ENCODE measurements at places on chromosomes 4 and X.
A peak's percentile ranks its signal among the peaks of the same experiment; 100 is the strongest.

DNA sequence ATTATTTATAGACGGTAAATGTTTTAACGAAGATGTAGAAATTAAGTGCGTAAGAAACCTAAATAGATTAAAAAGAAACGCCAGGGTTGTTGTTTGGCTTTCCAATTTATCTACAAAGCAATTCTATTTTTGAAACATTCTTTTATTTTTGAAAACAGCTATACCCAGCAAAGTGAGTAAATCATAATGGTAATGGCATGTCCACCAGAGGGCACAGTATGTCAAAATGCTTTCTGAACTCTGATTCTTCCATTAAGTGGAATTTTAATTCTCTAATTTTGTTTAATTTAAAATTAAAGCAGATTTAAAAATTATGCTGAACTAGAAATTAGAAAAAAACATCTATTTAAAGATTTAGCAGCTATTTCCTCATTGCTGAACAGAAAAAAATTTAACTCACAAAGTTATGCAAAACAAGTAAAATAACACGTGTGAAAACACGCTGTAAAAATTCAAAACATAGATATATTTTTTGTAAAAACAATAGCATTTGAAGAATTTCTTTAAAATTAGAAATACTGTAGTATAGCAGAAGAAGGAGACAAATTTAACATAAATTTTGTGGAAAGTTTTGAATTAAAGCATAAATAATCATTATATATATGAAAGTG lies 26.5 kb downstream of the RASSF6 start:
- DNase-seq, result no peak

GRCh38 chr4:15164571-15164970 lies 162.3 kb downstream of the CPEB2 start:
- DNase-seq, result no peak

- DNase-seq, result peak; percentile 26
These were observed 966 bp downstream of the PDGFC start for GRCh38 chr4:156970501-156971164.

DNA sequence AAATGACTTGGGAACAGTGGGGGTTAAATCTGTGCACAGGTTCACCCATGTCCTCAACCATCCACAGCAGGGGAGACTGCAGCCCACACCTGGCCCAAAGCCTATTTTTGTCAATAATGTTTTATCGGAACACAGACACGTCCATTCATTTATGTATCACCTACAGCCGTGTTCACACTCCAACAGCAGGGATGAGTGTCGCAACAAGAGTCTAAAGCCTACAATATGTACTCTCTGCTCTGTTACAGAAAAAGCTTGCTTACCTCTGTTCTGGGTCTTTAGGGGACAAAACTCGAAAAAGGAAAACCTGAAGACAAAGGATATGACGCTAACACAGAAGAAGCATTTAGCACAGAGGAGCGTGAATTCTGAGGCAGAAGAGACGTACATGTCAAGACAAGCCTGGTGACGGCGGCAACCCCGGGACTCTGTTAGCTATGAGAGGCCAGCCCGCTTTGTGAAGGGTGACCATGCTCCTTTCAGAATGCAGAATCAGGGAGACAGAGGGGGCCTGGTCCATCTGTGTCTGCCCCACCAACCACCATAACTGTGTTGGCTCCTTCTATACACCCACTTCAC lies 45.5 kb downstream of the AFAP1 start:
- DNase-seq, result no peak

DNA sequence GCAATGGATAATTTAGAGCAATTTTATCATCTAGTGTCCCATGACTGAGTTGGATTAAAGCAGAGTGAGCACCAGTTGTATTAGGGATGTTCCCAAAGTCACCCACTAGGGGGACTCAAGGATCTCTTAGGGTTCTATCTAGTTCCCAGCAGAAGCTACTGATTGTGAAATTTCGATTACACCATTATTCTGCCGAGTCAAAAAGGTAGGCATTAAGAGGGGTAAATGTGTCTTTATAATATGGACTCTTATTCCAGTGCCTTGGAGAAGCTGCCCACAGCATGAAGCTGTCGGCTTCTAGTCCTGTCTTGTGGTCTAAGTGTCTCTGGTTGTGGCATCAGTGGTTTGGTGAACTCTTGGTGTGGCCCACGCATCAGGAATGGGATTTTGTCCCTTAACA lies 53.3 kb downstream of the RGS12 start:
- DNase-seq, result peak; percentile 60

GRCh38 chr4:52431869-52432268 lies 227.2 kb downstream of the USP46 start:
- no peak for DNase-seq

- no peak for DNase-seq
These were observed 4.6 kb downstream of the TMEM255A start for GRCh38 chrX:120306630-120307029.

DNA sequence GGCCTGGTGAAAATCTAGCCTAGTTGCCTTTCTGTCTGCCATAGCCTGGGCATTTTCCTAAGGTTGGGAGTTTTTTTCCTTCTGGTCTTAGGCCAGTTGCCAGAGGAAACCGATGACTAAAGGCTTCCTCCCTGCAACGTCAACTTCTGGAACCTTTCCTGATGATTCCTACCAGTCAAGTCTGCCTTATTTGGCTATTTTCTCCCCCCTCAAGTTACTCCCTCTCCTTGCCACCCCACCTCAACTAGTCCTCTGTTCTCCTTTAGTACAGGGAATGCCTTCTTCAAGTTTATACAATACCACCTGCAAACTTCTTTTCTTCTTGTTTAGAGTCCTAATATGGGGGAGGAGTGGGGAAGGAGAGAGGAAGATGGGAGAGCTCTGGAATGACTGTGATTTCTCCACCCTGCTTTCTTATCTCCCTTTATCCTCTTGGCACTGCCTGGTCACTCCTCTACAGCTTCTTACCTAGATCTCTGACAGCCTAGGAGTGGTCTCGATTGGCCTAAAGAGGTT lies 10.6 kb downstream of the MSN start:
- DNase-seq, result no peak

- no peak for DNase-seq
These were observed 571.0 kb upstream of the KLHL4 start for GRCh38 chrX:86946569-86946968.

DNA sequence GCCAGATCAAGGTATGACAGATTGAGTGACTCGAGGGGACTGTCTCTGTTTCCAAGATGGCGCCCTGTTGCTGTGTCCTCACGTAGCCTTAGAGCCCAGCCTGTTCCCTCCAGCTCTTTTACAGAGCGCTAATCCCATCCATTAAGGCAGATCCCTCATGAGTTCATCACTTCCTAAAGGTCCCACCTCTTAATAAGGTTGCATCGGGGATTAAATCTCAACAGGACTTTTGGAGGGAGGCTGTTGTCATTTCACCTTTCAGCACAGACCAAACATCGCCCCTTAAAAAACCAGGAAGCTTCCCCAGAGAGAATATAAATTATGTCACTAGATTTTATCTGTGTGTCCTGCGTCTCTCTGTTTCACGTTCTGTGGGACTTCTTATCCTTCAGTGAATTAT lies 32.6 kb upstream of the DHRSX start:
- no peak for DNase-seq

DNA sequence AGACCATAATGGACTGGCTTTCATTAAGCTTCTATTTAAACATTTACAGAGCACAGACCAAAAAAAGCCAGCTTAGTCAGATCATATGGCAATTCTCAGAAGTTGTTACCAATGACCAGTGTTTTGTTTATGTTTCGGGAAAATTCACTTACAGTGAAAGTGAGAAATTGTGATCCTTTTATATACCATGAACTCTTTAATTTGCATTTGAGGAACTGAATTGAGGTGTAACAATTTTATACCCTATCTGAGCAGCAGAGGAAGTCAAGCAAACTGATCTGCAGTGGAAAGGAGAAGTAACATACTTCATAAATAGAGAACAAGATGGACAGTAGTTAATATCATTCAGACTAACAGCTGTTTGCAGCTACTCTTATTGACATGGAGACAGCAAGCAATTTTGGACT lies 97.1 kb downstream of the TMA16 start:
- DNase-seq, result no peak

GRCh38 chrX:107755721-107756120 lies 19.9 kb downstream of the TSC22D3 start:
- no peak for DNase-seq

DNA sequence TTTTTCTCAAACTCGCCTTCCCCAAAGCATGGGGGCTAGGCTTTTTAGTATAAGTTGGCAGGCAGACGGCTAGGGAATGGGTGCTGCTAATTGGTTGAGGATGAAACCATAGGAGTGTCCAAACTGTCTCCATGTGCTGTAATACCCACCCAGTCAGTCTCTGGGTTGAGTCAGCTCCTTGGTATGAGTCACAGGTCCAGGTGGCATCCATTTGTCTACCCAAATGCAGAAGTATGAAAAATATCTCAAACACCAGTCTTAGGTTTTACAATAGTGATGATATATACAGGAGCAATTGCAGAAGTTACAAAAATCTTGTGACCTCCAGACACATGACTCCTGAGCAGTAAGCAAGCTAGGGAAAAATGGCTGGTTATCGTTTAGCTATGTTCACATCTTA lies 27.4 kb upstream of the CCSER1 start:
- no peak for DNase-seq

- DNase-seq, result no peak
These were observed 169.9 kb downstream of the AASDH start for GRCh38 chr4:56217343-56217890.

GRCh38 chr4:157994863-157995262 lies 178.0 kb downstream of the GASK1B start:
- no peak for DNase-seq

DNA sequence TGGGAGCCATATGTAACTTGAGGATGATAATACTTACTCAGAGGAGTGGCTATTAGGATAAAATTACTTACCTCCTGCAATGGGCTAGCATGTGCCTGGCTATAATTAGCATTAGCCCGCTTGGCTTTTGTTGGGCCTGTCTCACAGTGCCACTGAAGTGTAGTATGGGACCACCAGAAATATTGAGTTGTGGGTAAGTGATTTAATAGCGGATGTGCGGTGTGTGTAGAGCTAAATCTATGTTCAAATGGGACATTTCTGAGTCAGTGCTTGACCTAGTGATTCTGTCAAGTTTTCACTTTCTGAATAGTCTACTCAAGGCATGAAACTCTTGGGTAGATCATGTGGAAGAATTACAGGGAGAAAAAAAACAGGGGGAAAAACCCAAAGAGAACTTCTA lies 3.5 kb upstream of the CLNK start:
- DNase-seq, result no peak

- no peak for DNase-seq
These were observed 2320.6 kb upstream of the AGA start for GRCh38 chr4:179762840-179763239.

DNA sequence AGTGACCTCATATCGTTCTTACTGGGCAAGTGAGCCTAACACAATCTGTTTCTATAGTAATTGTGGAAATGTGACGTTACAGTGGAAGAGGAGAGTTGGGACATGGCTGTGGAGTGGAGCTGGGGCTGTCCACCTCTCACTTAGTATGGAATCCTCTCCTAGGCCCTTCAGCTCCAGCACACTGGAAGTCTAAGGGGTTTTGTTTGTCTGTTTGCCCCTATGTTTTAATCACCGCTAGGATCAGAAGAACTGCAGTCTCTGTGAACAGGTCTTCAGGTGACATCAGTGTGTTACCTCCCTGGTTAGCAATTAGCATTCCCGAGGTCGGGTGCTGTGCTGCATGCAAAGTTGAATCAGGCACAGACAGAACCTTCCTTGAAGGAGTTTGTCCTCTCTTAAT lies 49.3 kb upstream of the CLDN34 start:
- DNase-seq, result no peak

DNA sequence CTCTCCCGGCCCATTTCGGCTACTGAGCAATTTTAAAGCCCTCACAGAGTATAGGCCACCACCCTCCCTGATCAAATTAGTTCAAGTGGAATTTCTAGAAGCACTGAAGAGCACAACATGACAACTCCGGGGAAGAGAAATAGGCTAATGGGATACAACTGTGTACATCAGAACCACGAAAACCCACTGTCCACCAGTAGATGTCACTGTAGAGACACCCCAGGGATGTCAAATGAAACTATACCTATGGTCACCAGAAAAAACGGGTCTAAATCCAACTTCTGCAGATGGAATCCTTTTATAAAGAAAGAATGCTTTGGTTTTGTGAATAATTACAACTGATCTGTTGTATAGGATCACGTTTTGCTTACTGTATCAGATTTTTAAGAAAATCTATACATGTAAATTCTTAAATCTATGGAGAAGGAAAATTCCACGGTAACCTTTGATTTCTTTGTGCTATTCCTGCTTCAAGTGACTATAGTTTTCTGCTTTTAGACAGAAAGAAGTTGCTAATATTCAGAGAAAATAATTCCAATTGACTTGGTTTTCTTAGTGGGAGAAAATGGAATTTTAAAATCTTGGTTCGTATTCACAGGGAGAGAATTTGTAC lies 29.5 kb upstream of the MAP3K15 start:
- DNase-seq, result peak; percentile 34

GRCh38 chrX:130287071-130287770 lies 18.5 kb upstream of the ZNF280C start:
- no peak for DNase-seq

DNA sequence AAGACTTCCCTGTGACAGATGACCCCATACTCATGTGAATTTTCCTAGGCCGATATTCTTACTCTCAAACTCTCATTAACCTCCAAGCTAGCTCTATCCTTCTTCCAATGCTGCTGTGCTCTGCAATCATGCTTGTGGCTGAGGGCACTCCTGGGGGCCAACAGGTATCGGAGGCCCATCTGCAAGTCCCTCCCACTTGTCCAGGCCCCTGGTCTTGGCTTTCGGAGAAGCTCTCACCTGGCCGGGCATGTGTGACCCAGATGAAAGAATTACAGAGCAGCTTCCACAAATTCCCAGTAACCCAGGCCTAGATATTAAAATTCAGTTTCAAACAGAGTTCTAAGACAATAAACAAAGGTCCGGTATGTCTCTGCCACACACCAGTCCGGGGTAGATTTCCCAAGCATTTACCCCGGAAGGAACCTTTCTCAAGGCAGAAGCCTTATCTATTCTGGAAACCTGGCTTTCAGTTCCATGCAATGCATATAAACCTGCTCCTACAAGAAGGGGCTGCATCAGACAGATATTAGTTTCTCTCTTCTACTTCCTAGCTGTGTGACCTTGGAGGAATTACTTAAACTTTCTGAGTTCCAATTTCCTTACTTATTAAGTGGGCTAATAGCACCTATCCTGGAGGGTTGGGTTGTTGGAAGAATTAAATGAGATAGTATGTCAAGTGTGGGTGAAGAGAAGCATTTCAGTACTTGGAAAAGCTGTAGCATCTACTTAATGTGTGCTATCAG lies 270.8 kb downstream of the PTTG2 start:
- DNase-seq, result no peak

- DNase-seq, result no peak
These were observed 13.6 kb downstream of the SMIM10L2A start for GRCh38 chrX:135435139-135435922.

DNA sequence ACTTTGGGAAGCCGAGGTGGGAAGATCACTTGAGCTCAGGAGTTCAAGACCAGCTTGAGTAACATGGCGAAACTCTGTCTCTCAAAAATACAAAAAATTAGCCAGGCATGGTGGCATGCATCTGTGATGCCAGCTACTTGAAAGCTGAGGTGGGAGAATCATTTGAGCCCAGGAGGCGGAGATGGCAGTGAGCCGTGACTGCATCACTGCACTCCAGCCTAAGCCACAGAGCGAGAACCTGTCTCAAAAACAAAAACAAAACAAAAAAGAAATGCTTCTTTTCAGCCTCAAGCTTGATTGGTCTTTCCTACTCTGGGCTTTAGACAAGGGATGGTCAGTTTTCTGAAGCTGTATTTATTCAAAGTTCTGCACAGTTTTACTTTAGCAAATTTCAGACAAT lies 15.8 kb upstream of the DHRSX start:
- DNase-seq, result no peak

GRCh38 chr4:111501946-111502345 lies 643.3 kb upstream of the FAM241A start:
- no peak for DNase-seq

- no peak for DNase-seq
These were observed 266.4 kb upstream of the TENM3 start for GRCh38 chr4:181976764-181977163.

Measured in CD4-positive, alpha-beta T cell treated with Interleukin-4 for 1 hour (primary cell).